ENCODE measurements at places on chromosomes 16 and 17. TPM values are rescaled to one million over a fixed set of nuclear protein-coding genes. Genes with fewer than 3 reads are reported as not detected.
A peak's percentile ranks its signal among the peaks of the same experiment; 100 is the strongest.

- H3K27ac ChIP-seq = no peak overlapping the region
- no peaks in the 10 kb centered on the region for H3K4me1 ChIP-seq
- H3K36me3 ChIP-seq = no peaks in the 10 kb centered on the region
- H3K4me3 ChIP-seq = no peak overlapping the region
- H3K27me3 ChIP-seq = no peaks in the 10 kb centered on the region
- DNase-seq = no peak
Observed at GRCh38 chr17:42946812-42947211, 17.4 kb downstream of the AARSD1 start.

DNA sequence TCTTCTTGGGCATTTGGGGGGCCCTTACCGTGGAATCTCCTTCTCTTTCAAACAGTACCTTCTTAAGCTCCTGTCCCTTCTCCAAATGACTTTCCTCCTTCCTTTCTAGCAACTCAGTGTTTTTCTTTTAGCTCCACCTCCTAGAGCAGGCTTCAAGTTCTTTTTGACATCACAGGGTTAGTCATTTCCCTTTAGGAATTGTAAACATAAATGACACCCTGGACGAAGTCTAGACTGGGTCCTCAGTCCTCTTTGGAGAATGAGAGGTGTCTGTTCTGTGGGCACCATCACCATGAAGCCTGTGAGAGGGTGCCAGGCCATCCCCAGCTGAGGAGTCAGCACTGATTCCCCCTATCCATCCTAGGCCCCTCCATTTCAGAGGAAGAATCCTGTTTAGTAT lies 94.7 kb downstream of the SALL1 start:
- no peaks in the 10 kb centered on the region for H3K4me1 ChIP-seq
- no peak overlapping the region for H3K27ac ChIP-seq
- no peaks in the 10 kb centered on the region for H3K36me3 ChIP-seq
- H3K4me3 ChIP-seq = no peak overlapping the region
- H3K27me3 ChIP-seq = no peaks in the 10 kb centered on the region

DNA sequence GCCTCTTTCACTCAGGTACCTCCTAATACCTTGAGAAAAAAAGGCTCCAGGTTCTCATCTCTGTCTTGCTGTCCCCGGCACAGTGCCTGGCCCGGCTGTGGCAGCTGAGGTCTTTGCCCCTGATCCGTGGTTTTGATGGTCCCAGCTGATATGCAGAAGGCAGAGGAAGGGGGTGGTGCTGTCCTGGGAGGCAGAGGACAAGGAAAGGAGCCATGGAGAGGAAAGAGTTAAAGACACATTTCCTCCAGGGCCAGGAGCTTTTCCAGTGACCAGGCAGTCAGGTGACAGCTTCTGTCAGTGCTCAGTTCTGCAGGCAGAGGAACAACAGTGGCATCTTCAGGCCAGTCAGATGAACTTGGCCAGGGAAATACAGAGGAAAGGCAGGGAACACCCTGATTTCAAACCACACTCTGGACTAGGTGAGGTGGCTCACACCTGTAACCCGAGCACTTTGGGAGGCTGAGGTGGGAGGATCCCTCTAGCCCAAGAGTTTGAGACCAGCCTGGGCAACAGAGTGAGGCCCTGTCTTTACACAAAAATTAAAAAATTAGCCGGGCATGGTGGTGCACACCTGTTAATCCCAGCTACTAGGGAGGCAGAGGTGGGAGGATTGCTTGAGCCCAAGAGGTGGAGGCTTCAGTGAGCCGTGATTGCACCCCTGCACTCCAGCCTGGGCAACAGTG lies 3.3 kb upstream of the COG1 start:
- no peak overlapping the region for H3K4me3 ChIP-seq
- no peaks in the 10 kb centered on the region for H3K27me3 ChIP-seq
- H3K36me3 ChIP-seq = no peaks in the 10 kb centered on the region
- peak; percentile 78 for DNase-seq

GRCh38 chr17:44387804-44388203 lies 1.6 kb downstream of the ITGA2B start:
- no peaks in the 10 kb centered on the region for H3K4me1 ChIP-seq
- no peak for DNase-seq
- H3K36me3 ChIP-seq = no peaks in the 10 kb centered on the region
- H3K4me3 ChIP-seq = no peak overlapping the region

DNA sequence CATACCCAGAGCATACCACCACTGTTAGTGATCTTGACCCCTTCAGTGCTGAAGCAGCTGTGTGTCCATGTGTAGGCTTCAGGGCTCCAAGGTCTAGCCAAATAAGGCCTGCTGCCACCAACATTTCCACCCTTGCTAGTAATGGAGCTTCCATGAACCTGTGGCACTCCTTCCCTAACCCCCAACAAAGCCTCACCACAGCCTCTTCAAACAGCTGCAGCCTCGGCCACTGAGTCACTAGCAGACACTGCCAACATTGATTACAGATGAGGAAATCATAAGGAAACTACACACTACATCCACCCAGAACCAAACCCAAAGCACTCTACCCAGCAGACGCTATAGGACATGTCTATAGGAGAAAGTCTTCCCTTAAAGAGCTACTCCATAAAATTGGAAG lies 610.7 kb downstream of the KCNJ2 start:
- no peaks in the 10 kb centered on the region for H3K27me3 ChIP-seq
- H3K4me1 ChIP-seq = no peaks in the 10 kb centered on the region
- no peaks in the 10 kb centered on the region for H3K36me3 ChIP-seq
- H3K4me3 ChIP-seq = no peak overlapping the region

GRCh38 chr16:28062261-28062846 lies 1.2 kb downstream of the GSG1L start:
- DNase-seq = no peak
- no peaks in the 10 kb centered on the region for H3K4me1 ChIP-seq
- H3K27me3 ChIP-seq = peaks cover 5% of the 10 kb centered on the region

DNA sequence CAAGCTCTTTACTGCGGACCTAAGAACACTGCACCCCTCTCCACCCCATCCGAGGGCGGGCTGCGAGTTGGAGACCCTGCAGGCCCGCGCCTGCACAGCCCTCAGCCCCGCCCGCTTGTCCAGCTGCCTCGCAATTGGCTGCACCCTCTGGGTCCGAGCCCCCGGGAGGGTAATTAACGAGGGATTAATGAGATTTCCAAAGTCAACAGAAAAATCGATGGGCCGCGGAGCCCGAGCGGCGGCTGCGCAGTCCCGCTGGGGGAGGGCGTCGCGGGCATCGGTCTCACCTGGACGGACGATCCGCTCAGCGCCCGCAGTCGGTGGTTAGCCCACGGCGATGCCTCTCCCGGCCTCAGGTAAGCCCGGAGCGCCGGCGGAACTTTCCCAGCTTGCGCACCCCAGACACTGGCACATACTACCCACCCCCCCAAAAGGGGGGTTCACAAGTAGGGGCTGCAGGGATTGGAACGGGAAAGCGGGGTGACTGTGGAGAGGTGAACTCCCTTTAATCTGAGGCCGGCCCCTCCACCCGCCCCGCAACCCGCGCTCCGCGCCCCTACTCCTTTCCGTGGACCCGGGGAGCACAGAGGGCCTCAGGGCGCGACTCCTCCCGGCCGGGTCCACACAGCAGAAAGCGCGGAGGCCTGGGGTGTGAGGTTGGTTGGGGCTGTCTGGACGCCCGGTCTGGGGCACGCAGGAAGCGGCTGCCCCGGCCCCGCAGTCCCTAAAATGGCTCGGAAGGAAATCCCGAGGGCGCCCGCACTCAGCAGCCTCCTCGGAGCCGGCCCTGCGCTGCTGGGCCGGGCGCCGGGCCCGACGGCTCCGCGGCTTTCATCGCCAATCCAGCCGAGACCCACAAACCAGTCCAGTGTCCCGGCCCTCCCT lies at the start of gene OTOP3:
Gene OTOP3 (plus strand): TSS at position 314 of the 885 bp plus-strand sequence. CDS start 24 bp downstream, at position 338.
- no peak within 1 kb of the TSS for H3K27ac ChIP-seq
- H3K36me3 ChIP-seq = no peaks in the 10 kb centered on the region
- H3K4me1 ChIP-seq = no peaks in the 10 kb centered on the region
- DNase-seq = no peak

- no peaks in the 10 kb centered on the region for H3K27me3 ChIP-seq
- H3K4me3 ChIP-seq = no peak overlapping the region
- H3K36me3 ChIP-seq = no peaks in the 10 kb centered on the region
- H3K4me1 ChIP-seq = no peaks in the 10 kb centered on the region
Observed at GRCh38 chr16:66365651-66366050, 840 bp upstream of the CDH5 start.

- H3K4me3 ChIP-seq = no peak overlapping the region
- peak overlapping the region; percentile 69 for H3K27ac ChIP-seq
- H3K4me1 ChIP-seq = peaks cover 9% of the 10 kb centered on the region
- H3K36me3 ChIP-seq = no peaks in the 10 kb centered on the region
Observed at GRCh38 chr17:57506774-57507127, 238.3 kb downstream of the CCDC182 start.

DNA sequence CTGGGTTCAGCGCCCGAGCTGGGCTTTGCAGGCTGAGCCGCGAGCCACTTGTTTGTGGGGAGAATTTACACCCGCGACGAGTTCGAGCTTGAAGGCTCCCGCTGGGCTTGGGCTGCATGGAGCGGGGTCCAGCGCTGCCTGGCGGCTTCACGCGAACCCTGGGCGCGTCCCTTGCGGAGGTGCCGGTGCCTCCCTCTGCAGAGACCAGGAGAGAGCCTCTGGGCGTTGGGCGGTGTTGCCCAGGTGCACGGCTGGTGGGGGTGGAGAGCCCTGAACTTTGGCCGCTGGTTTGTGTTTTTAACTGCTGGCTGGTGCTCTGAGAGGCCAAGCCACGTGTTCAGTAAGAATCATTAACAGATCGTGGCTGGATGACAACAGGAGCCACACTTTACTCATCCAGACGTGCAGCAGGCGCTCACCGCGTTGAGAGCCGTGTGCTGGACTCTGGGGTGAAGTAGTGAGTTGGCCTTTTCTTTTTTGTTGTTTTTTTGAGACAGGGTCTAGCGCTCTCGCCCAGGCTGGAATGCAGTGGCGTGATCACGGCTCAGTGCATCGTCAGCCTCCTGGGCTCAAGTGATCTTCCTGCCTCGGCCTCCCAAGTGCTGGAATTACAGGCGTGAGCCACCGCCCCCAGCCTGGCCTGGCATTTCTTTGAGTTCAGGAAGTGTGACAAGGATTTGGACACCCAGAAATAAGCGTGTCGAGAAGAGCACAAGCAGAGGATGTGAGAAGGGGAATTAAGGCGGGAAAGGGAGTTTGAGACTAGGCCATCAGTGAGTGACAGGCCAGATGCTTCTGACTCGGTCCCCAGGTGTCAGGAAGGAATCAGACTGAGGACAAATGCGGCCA lies 827 bp downstream of the CDK10 start:
- peak; percentile 74 for DNase-seq
- H3K36me3 ChIP-seq = peaks cover 18% of the 10 kb centered on the region
- peak overlapping the region; percentile 61 for H3K4me3 ChIP-seq
- no peaks in the 10 kb centered on the region for H3K27me3 ChIP-seq

GRCh38 chr17:7308625-7309433 lies 1.4 kb downstream of the EIF5A start:
- H3K36me3 ChIP-seq = peaks cover 13% of the 10 kb centered on the region
- peaks cover 21% of the 10 kb centered on the region for H3K4me1 ChIP-seq
- H3K27me3 ChIP-seq = no peaks in the 10 kb centered on the region
- peak overlapping the region; percentile 91 for H3K4me3 ChIP-seq
- DNase-seq = peak; percentile 85

DNA sequence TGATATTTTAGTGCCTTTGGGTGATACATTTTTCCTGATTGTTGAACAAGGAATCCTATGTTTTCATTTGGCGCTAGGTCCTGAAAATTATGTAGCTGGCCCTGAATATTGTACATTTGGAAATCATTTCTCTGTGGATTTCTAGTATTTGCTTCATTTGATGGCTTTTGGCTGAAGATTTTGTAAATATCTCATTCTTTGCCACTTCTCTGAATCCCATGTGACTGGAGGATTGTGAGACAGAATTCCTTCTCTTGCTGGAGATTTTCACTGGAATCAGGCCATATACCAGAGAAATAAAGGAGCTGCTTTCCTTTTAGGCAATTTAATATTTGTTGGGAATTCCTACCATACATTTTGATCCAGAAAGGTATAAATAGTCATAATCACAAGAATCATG lies 8.6 kb downstream of the KRT28 start:
- no peaks in the 10 kb centered on the region for H3K27me3 ChIP-seq
- H3K27ac ChIP-seq = no peak overlapping the region

DNA sequence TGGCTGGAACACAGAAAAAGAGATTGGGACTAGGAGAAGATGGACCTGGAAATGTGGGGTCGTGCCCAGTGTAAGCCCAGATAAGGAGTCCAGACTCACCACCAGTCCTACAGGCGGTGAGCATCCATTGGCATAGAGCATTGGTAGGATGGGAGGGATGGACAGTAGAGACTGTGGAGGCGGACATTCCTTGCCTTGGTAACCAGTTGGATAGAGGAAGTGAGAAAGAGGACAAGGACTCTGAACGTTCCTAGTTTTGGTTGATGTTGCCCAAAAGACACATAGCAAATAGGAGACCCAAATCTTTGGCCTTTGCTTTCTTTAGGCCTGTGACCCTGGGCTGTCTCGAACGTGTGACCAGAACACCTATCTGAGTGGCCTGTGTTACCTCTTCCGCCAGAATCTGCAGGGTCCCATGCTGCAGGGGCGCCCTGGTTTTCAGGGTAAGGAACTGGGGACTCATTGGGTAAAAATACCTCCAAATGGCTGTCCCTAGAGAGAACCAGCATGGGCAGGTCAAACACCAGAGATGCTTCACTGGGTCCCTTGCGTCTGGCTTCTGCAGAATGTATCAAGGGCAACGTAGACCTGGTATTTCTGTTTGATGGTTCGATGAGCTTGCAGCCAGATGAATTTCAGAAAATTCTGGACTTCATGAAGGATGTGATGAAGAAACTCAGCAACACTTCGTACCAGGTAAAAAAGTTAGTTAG lies 6.4 kb downstream of the ITGAL start:
- no peaks in the 10 kb centered on the region for H3K27me3 ChIP-seq
- H3K27ac ChIP-seq = no peak overlapping the region
- no peaks in the 10 kb centered on the region for H3K4me1 ChIP-seq
- DNase-seq = no peak
- no peak overlapping the region for H3K4me3 ChIP-seq
- H3K36me3 ChIP-seq = no peaks in the 10 kb centered on the region

- H3K36me3 ChIP-seq = no peaks in the 10 kb centered on the region
- no peak overlapping the region for H3K27ac ChIP-seq
- H3K4me1 ChIP-seq = peaks cover 3% of the 10 kb centered on the region
- no peak overlapping the region for H3K4me3 ChIP-seq
- no peak for DNase-seq
- H3K27me3 ChIP-seq = no peaks in the 10 kb centered on the region
Observed at GRCh38 chr17:27413315-27413714, 42.9 kb upstream of the KSR1 start.

Gene PIMREG
- total RNA-seq = 1.7 TPM

Gene NOD2
- 3.6 TPM for total RNA-seq

Gene PLA2G10
- total RNA-seq = not detected

Gene RAMP2
- total RNA-seq = 55.7 TPM

Data from kidney (tissue), 22 donors.